ENCODE measurements at places on chromosomes 4 and X. TPM values are rescaled to one million over a fixed set of nuclear protein-coding genes. Genes with fewer than 3 reads are reported as not detected.

NXF2B gene
- not detected for polyA plus RNA-seq

KLHL4 gene
- 48.5 TPM for polyA plus RNA-seq

CT83 gene
- not detected for polyA plus RNA-seq

SPANXN3 gene
- polyA plus RNA-seq: not detected

CXCL8 gene
- polyA plus RNA-seq: not detected

RGN gene
- 21.0 TPM for polyA plus RNA-seq

UGDH gene
- 4.0 TPM for polyA plus RNA-seq

ELF2 gene
- polyA plus RNA-seq: 13.3 TPM

RRH gene
- 0.89 TPM for polyA plus RNA-seq

HERC6 gene
- polyA plus RNA-seq: 10.1 TPM
